NK-92 treated with Interleukin-12 subunit alpha and Interleukin-12 subunit beta, amount 100 ng/mL, for 24 hours (cell line): ENCODE measurements at places on chromosomes 6 and 20.

DNA sequence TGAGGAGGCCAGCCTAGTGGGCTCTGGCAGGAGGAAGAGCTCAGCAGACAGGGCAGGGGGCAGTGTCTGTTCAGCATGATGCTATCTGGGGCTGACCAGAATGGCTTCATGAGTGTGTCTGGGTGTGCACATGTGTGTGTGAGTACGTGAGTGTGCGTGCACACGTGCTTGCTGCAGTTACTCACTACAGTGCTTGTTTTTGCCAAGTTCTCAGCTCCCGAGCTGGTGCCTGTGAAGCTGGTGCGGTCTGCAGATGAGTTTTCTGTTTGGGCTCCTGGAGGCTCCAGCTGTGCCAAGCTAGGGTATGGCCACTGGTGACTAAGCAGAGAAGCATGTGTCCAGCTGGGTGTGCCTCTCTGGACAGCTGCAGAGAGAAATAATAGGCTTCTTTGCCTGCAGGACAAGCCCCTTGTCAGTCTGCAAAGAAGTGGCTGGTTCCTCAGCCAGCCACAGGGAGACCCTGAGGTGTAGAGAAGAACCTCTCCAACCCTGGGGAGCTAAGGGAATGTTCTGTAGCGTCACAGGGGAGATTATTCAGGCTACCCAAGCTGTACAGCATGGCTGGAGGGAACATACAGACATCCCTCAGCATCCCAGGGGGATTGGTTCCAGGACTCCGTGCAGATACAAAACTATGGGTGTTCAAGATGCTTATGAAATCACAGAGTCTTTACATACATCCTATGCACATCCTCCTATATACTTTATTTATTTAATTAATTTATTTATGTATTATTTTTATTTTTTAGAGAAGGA lies 40.2 kb upstream of the FAM50B start:
- no peak for DNase-seq

GRCh38 chr20:53940907-53941545 lies 129.4 kb downstream of the BCAS1 start:
- no peak for DNase-seq

GRCh38 chr6:113190170-113190569 lies 667.0 kb upstream of the MARCKS start:
- no peak for DNase-seq

- no peak for DNase-seq
Measured at GRCh38 chr6:154638369-154638768, 94.8 kb upstream of the SCAF8 start.

DNA sequence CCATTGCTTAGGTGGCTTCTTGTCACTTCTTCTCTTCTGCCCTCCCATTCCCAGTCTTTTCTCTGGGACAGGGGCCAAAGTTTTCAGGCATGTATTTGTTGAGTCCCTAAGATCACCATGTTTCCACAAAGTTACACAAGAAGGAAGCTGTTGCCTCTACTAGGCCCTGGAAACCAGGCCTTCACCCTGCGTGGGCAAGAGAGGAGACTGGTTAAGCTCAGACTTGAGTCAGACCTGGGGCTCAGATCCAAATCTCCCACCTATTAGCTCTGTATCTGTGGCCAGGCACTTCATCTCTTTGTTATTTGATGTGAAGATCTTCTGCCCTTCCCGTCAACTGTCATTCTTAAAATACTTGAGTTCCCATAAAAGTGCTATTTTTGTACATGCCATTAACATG lies 154.6 kb downstream of the SASH1 start:
- DNase-seq = no peak

DNA sequence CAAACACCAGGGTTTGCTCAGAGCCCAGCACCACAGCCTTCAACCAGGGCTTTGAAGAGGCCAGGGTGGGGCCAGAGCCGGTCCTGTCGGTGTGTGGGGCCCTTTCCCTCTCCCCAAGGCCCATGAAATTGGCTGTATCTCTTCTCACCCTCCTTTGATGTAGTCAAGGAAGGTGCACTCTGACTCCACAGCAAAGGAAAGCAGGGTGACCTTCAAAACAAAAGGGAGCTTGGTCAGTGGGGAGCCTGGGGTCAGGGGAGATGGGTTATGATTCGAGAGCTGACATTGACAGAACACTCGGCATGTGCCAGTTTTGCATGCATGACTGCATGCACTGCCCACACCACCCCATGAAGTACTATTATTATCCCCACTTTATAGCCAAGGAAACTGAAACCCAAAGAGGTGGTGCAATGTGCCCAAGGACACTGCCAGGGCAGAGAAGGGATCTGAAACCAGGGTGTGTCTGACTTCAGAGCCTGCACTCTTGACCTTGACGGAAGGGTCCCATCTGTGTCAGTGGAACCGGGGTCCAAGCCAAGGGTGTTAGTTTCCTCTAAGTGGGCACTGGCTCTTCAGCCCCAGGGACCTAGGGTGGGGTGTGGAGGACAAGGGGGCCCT lies 55.4 kb downstream of the RAB44 start:
- DNase-seq = no peak

DNA sequence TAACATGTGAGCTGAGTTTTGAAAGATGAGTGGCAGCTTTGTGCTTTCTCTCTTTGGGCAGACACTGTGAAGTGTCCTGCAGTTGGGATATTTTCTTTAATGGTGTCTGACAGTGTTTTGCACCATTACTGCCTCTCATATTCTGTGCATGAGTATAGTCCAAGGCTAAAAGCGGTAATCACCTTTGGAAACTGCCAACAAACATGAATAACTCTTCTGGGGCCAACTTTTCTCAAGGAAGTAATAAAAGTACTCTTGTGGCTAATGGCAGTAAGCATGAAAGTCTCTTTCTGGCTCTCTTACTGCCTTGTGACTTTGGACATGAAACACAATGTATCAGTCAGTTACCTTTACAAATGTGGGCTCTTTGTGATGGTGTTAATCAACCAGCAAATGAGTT lies 91.7 kb upstream of the SOX4 start:
- DNase-seq = no peak

DNA sequence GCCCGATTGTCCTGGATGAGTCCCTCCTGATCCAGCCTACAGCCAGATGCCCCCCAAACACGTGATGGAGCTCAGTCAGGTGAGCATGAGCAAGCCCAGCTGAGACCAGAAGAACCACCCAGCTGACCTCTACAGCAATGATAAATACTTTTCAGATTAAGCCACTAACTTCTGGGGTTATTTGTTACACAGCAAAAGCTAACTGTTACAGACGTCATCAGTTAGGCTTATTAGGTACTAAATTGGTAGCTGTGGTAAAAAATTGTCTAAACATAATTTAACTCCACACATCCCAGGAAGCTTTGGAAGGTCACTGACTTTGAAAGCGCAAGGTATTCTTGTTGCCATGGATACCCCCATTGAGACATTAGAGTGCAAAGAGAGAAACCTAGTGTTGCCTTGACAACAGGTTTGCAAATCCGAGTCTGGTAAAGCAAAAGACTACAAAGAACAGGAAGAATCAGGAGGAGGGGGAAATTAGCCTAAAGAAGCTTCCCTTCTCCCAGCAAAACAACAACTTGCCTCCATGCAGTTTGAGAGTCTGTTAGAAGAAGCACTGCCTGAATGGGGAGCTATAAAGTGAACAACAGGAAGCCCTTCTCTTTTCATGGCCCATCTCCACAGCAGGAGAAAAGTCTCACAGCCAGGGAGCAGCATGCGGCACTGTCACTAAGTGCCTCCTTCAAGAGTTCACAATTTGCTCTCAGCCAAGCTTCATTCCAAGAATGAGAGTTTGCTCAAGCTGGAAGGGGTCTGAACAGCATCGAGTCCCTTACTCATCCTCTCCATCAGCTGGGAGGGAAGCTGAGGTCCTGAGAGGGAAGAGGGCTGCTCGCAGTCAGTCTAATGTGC lies 41.7 kb upstream of the ZNF831 start:
- DNase-seq = no peak

DNA sequence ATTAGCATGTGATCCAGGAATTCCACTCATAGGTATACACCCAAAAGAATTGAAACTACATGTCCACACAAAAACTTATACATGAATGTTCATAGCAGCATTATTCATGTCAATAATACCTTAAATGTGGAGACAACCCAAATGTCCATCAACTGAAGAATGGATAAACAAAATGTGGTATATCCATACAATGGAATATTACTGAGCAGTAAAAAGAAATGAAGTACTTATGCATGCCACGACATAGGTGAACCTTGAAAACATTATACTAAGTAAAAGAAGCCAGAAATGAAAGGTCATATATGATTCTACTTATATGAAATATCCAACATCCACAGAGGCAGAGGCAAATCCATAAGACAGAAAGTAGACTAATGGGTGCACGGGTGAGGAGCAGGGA lies 159.9 kb downstream of the UNC5CL start:
- DNase-seq = no peak

GRCh38 chr20:38726804-38727606 lies 2.7 kb downstream of the SLC32A1 start:
- DNase-seq = no peak
